Transverse colon (tissue), 4 donors: ENCODE measurements at places on chromosomes 6 and 20. TPM values are rescaled to one million over a fixed set of nuclear protein-coding genes. Genes with fewer than 3 reads are reported as not detected.
A peak's percentile ranks its signal among the peaks of the same experiment; 100 is the strongest.

The ABHD16A gene
- 63.8 TPM for total RNA-seq

DNA sequence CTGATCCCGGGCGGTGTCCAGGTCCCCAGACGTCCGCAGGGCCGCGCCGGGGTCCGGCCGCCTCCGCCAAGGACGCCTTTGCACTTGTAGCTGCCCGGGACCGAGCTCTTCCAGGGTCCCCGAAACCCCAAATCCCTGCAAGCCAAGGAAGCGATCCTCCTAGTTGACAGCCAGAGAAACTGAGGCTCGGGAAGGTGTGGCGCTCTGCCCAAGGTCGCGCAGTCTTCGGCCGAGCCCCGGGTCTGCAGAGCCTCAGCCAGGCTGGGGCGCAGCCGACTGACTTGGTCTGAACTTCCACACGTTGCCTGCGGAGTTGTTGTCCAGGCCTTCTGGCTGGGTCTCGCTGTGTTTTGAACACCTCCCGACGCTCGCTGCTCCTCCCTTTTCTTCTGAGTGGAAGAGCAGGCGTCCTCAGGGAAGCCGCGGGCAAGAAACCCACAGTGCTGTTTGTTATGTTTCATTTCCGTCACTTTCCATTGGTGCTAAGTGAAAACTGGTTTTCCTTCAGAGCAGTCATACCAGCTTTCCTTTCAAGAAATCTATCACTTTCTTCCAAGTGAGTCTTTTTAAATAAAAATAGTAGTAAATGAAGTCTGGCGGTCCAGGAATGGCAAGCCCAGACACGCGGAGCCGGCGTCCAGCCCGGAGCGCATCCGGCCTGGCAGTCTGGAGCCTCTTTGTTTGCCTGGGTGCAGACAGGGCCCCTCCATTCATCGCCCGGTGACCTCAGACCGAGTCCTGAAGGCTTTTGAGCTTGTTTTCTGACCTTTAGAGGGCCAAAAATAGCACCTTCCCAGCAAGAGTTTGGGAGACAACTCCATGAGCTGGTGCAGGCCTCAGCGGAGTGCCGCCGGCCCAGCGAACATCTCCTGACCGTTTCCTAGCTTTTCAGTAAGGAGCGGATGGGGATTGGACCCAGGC is 698 bp downstream of the FAM210B start:
- peak; percentile 47 for DNase-seq
- H3K4me3 ChIP-seq, result peak overlapping the region; percentile 53
- peaks cover 13% of the 10 kb centered on the region for H3K4me1 ChIP-seq
- H3K27ac ChIP-seq, result peak overlapping the region; percentile 86

DNA sequence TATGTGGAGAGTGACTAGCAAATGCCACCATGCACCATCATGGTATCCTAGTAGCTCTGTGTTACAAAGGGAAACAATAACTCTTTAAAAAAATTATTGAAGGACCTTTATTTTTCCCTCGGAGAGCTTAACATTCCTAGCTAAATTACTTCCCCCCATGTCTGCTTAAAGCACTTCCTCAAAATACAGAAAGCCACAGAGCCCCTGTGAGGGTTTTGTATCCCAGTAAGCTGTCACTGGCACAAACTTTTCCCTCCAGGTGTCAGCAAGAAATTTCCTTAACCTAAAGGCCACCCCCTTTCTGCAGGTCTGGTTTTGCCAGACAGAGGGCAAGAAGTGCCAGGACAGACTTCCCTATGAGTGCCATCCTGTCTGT is 340.0 kb upstream of the PRDM1 start:
- H3K36me3 ChIP-seq, result no peaks in the 10 kb centered on the region
- H3K27ac ChIP-seq, result no peak overlapping the region
- DNase-seq, result no peak
- H3K4me1 ChIP-seq, result no peaks in the 10 kb centered on the region
- H3K27me3 ChIP-seq, result no peaks in the 10 kb centered on the region
- no peak overlapping the region for H3K4me3 ChIP-seq

DNA sequence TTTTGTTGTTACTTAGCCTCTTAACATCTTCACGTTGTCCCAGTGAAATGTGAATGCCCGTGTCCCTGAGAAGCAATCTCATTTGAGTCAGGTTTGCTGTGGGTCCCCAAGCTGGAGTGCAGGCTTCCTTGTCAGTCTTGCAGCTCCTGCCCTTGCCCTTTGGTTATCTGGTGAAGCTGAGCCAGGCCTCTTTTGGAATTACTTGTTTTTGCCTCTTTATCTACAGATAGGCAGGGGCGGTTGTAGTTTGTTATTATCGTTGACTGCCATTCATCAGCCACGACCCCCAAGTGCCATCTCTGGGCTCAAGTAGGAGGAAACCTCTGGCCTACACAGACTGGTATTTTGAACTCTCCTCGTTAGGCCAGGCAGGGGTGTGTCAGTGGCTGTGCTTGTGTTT is 2.2 kb downstream of the TMEM14C start:
- H3K27me3 ChIP-seq, result no peaks in the 10 kb centered on the region
- no peaks in the 10 kb centered on the region for H3K36me3 ChIP-seq
- H3K4me3 ChIP-seq, result no peak overlapping the region
- no peak for DNase-seq

DNA sequence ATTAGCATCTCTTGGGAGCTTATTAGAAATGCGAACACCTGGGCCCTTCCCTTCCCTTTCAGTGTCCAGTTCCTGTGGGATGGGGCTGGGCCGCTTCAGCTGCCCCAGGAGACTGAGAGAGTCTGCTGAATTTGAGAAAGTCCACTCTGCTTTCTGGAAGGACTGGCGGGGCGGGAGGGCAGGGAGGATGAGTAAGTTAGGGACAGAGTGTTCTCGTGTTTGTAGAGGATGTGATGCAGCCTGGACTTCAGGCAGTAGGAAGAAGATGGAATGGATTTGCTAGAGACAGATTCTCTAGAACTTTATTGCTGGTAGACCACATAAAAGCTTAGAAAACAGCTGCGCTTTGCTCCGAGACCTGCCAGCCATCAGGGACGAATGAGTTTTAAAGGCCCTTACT is 1.1 kb upstream of the TULP4 start:
- H3K27ac ChIP-seq, result no peak overlapping the region
- H3K36me3 ChIP-seq, result peaks cover 15% of the 10 kb centered on the region
- no peaks in the 10 kb centered on the region for H3K4me1 ChIP-seq
- DNase-seq, result no peak

DNA sequence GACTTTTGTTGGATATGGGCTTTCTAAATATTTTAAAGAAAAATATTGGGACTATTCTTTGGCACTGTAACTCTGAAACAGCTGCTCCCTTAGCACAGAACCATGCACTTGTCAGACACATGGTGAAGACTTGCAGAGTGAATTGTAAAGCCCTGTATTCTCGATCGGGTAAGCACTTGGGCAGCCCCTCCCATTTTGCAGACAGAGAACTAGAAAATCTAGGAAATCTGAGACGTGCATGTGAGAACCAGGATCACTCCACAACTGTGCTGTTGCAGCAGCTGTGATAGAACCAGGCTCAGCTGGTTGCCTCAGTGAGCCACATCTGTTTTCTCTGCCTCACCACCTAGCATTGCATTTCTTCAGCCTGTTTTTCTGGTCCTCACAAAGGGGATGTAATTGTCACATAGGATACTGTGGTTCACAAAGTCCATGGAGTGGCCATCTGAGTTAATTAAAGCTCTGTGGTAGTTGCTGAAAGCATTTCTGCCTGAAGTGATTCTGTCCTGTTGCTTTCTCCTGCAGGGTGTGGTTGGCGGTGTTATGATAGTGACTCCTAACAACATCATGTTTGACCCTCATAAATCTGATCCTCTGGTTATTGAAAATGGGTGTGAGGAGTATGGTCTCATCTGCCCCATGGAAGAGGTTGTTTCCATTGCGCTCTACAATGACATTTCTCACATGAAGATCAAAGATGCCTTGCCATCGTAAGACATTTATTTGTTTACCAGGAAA is 71.8 kb upstream of the HINT3 start:
- no peak overlapping the region for H3K27ac ChIP-seq
- H3K36me3 ChIP-seq, result peaks cover 17% of the 10 kb centered on the region
- no peaks in the 10 kb centered on the region for H3K27me3 ChIP-seq

- H3K4me1 ChIP-seq, result peaks cover 4% of the 10 kb centered on the region
- H3K36me3 ChIP-seq, result no peaks in the 10 kb centered on the region
- H3K27me3 ChIP-seq, result no peaks in the 10 kb centered on the region
- no peak overlapping the region for H3K27ac ChIP-seq
- DNase-seq, result no peak
- no peak overlapping the region for H3K4me3 ChIP-seq
Measured at GRCh38 chr6:117399924-117400323, 25.8 kb downstream of the ROS1 start.

GRCh38 chr20:25341716-25342680 is 48.6 kb downstream of the ABHD12 start:
- peaks cover 21% of the 10 kb centered on the region for H3K4me1 ChIP-seq
- H3K27me3 ChIP-seq, result no peaks in the 10 kb centered on the region
- no peak overlapping the region for H3K27ac ChIP-seq

DNA sequence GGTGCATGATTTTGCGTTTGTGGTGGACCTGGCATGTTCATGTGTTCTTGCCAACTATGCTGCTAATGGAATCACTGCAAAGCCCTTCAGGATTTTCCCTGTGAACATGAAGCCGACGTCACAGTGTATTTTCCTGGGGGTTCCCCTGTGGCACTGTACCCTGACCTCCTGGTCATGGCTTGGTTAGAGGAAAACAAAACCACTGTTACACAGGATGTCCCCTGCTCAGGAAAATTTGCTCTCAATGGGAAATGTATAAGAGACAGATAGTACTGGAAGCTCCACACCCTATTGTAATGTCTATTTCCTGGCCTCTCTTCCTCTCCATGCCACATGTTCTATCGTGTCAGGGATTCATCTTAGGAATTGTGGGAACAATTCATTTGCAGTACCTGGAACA is 19.7 kb downstream of the TSHZ2 start:
- no peaks in the 10 kb centered on the region for H3K27me3 ChIP-seq
- DNase-seq, result no peak
- no peaks in the 10 kb centered on the region for H3K36me3 ChIP-seq
- H3K4me3 ChIP-seq, result no peak overlapping the region
